ENCODE measurements at places on chromosomes 2 and 18. TPM values are rescaled to one million over a fixed set of nuclear protein-coding genes. Genes with fewer than 3 reads are reported as not detected.
A peak's percentile ranks its signal among the peaks of the same experiment; 100 is the strongest.

DNA sequence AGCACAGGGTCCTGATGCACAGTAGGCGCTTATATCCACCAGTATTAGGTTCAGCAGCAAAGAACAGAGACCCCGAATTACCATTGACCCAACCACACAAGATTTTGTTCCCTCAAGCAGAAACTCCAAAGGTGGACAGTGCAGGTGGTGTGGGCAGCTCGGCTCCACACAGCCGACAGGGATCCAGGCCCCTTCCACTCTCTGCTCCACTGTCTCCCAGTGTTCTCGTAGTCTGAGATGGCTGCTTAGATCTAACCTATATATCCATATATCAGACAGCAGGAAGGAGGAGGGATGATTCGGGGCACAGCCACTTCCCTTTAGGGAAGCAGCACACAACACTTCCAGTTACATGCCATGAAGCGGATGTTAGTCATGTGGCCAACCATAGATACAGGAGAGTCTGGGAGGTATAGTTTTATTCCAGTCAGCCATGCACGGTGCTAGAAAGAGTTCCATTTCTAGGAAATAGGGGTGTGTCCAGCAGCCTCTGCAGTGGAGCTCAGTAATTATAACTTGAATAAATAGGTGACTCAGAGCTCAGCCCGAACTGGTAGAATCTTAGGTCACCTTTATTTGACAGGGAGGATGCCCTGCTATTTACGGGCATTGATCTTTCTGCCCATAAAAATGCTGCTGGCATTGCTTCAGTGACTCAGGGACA lies 158.9 kb downstream of the TWIST2 start:
- peak; percentile 48 for DNase-seq

DNA sequence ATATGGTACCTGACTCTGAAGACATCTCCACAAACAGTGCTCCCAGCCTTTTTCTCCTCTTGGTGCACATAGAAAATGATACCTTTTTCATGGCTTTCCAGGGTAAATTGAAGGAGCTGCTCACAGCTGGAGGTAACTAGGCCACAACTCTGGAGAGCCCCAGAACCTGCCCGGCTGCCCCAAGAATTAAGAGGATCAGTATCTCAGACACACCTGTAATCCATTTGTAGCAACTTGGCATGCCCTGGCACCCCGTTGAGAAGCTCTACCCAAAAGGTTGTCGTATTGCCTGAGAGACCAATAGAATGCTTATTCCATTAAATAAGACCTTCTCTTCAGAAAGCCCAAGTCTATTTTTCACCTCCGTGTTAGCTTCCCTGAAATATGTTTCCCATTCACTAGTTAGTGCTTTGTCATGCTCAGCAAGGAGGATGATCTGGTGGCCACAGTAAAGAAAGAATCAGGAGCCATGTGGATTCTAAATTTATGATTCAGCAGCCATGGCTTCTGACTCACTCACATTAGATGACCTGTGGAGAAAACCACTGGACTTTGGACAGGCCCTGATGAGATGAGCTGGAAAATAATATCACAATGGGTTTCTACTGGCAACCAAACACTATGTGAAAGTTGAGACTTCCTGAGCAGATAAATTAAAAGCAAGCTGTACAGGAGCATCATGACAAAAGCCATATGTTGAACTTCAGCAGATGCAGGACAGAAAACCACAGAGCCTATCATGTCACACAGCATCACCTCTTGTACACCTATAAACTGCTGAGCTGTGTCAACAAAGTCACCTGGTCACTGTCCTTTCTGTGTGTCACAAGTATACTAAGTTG lies 253.3 kb upstream of the OSR1 start:
- peak; percentile 43 for DNase-seq

TMEM178A gene
- not detected for total RNA-seq

LIMS3 gene
- not detected for total RNA-seq
